Naive thymus-derived CD8-positive, alpha-beta T cell (primary cell): ENCODE measurements at places on chromosomes 1 and 21. TPM values are rescaled to one million over a fixed set of nuclear protein-coding genes. Genes with fewer than 3 reads are reported as not detected.
A peak's percentile ranks its signal among the peaks of the same experiment; 100 is the strongest.

GRCh38 chr1:181062836-181063428 lies 25.6 kb upstream of the IER5 start:
- no peaks in the 10 kb centered on the region for H3K27me3 ChIP-seq
- DNase-seq: peak; percentile 33
- peaks cover 12% of the 10 kb centered on the region for H3K4me1 ChIP-seq
- peak overlapping the region; percentile 91 for H3K27ac ChIP-seq
- H3K4me3 ChIP-seq: peak overlapping the region; percentile 83
- H3K36me3 ChIP-seq: peaks cover 18% of the 10 kb centered on the region

The REN gene
- not detected for total RNA-seq

The DSCAM gene
- not detected for total RNA-seq

GRCh38 chr1:32204943-32205361 lies 519 bp upstream of the IQCC start:
- DNase-seq: no peak
- peaks cover 42% of the 10 kb centered on the region for H3K4me1 ChIP-seq
- peak overlapping the region; percentile 93 for H3K27ac ChIP-seq
- H3K27me3 ChIP-seq: no peaks in the 10 kb centered on the region

The VWA5B1 gene
- not detected for total RNA-seq

The RGS4 gene
- not detected for total RNA-seq

DNA sequence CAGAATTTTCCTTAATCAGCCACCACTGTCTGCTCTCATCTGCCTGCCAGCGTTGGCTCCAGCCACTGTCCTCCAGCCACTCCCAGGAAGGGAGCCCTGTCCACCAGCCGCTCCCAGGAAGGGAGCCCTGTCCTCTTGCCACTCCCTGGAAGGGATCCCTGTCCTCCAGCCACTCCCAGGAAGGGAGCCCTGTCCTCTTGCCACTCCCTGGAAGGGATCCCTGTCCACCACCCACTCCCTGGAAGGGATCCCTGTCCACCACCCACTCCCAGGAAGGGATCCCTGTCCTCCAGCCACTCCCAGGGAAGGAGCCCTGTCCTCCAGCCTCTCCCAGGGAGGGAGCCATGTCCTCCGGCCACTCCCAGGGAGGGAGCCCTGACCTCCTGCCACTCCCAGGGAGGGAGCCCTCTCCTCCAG lies 726.5 kb downstream of the PTPRU start:
- H3K27me3 ChIP-seq: peaks cover 1% of the 10 kb centered on the region
- H3K4me3 ChIP-seq: no peak overlapping the region
- H3K4me1 ChIP-seq: no peaks in the 10 kb centered on the region
- no peak for DNase-seq
- no peak overlapping the region for H3K27ac ChIP-seq

- H3K27me3 ChIP-seq: no peaks in the 10 kb centered on the region
- no peak overlapping the region for H3K4me3 ChIP-seq
- peaks cover 44% of the 10 kb centered on the region for H3K36me3 ChIP-seq
- H3K4me1 ChIP-seq: peaks cover 34% of the 10 kb centered on the region
- DNase-seq: no peak
- no peak overlapping the region for H3K27ac ChIP-seq
These were observed 9.5 kb downstream of the EYA3 start for GRCh38 chr1:28078680-28079626.

The RNU1-3 gene
- total RNA-seq: 3,916 TPM

DNA sequence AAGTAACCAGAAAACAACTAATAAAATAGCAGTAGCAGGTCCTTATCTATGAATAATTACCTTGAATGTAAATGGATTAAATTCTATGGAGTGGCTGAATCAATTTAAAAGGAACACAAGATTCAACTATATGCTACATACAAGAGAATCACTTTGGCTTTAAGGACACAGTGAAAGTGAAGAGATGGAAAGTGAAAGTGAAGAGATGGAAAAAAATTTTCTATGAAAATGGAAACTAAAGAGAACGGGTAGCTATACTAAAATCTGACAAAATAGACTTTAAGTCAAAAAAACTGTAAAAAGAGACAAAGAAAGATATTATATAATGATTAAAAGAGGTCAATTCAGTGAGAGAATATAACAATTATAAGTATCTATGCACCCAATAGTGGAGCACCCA lies 54.7 kb downstream of the C1orf185 start:
- no peak overlapping the region for H3K27ac ChIP-seq
- no peak overlapping the region for H3K4me3 ChIP-seq
- no peaks in the 10 kb centered on the region for H3K36me3 ChIP-seq

The PRR9 gene
- total RNA-seq: not detected

GRCh38 chr21:37665230-37666024 lies 250.8 kb downstream of the KCNJ6 start:
- no peaks in the 10 kb centered on the region for H3K27me3 ChIP-seq
- no peak overlapping the region for H3K27ac ChIP-seq
- no peak overlapping the region for H3K4me3 ChIP-seq
- H3K36me3 ChIP-seq: no peaks in the 10 kb centered on the region

DNA sequence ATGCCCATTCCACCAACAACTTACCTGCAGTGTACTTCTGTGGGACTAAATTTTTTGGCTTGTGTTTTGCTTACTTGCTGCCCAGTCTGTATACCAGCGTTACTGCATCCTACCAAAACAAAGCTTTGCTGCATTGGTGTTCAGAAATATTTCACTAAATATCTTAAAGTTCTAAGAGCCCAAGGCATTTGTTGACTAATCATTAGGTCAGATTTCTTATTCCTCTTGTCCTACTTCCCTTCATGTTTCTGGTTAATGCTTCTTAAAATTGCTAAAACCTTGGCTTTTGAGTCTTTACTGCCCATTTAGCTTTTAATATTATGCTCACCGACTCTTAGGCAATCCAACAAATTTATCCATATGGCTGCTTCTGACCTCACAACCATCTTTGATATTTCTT lies 161.8 kb downstream of the DPYD start:
- H3K27me3 ChIP-seq: no peaks in the 10 kb centered on the region
- H3K4me3 ChIP-seq: no peak overlapping the region
- H3K36me3 ChIP-seq: peaks cover 30% of the 10 kb centered on the region
- H3K27ac ChIP-seq: no peak overlapping the region
- peaks cover 12% of the 10 kb centered on the region for H3K4me1 ChIP-seq
- DNase-seq: no peak

DNA sequence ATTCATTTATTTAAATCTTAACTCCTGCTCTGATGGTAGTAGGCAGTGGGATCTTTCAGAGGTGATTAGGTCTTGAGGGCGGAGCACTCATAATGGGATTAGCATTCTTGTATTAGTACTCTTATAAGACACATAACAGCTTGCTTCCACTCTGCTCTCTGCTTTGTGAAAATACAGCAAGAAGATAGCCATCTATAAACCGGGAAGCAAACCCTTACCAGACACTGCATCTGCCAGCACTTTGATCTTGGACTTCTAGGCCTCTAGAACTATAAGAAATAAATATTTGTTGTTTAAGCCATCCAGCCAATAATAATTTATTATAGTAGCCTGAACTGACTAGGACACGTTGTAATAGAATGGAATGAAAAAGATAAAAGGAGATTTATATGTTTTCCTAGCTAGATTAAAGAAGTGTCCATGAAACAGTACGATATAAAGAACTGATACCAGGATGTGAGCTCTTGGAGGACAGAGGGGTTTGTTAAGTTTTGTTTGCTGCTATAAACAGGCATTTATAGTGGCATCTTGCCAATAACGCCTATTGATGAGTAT lies 869.9 kb downstream of the MRPL39 start:
- H3K4me3 ChIP-seq: no peak overlapping the region
- H3K4me1 ChIP-seq: no peaks in the 10 kb centered on the region
- no peak overlapping the region for H3K27ac ChIP-seq
- peaks cover under 1% of the 10 kb centered on the region for H3K27me3 ChIP-seq
- H3K36me3 ChIP-seq: no peaks in the 10 kb centered on the region

The SYCP1 gene
- not detected for total RNA-seq

GRCh38 chr1:168387781-168388760 lies 107.4 kb downstream of the TBX19 start:
- H3K27ac ChIP-seq: peak overlapping the region; percentile 63
- peaks cover 35% of the 10 kb centered on the region for H3K4me1 ChIP-seq
- DNase-seq: no peak
- peaks cover 29% of the 10 kb centered on the region for H3K27me3 ChIP-seq
- H3K4me3 ChIP-seq: no peak overlapping the region
